ENCODE measurements at places on chromosomes 13 and 19. TPM values are rescaled to one million over a fixed set of nuclear protein-coding genes. Genes with fewer than 3 reads are reported as not detected.

The CEACAM3 gene
- total RNA-seq, result not detected

The NLRP11 gene
- total RNA-seq, result not detected

The C19orf67 gene
- not detected for total RNA-seq

The CADM4 gene
- 7.6 TPM for total RNA-seq

The NXNL1 gene
- not detected for total RNA-seq

The TTYH1 gene
- total RNA-seq, result not detected

The CCDC122 gene
- total RNA-seq, result 1.7 TPM

The NDUFS7 gene
- 75.2 TPM for total RNA-seq

The BEST2 gene
- 1.8 TPM for total RNA-seq

Measured in A549 treated with Mapracorat at 1 μM for 4 hours (cell line).